Stimulated activated CD4-positive, alpha-beta T cell treated with anti-CD3 and anti-CD28 coated beads, Interleukin-15, amount 100 ng/mL, for 48 hours (primary cell): ENCODE measurements at places on chromosomes 11 and 22.

DNA sequence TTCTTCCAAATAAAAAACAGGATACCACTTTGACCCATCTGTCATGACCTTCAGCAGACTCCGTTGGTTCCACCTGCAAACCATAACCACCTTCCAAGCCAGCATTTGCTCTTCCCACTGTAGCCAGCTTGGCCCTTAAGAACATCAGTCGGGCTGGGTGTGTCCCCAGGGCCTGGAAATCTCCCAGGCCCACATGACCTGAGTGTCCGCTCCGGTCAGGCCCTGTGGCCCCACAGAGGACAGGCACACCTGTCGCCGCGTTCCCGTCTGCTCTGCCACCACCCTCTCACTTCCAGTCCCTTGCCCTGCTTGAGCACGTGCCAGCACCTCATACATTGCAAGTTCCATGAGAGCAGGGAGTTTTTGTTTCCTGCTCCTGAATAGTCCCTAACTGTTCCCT lies 65.7 kb upstream of the PITPNB start:
- no peak for DNase-seq

DNA sequence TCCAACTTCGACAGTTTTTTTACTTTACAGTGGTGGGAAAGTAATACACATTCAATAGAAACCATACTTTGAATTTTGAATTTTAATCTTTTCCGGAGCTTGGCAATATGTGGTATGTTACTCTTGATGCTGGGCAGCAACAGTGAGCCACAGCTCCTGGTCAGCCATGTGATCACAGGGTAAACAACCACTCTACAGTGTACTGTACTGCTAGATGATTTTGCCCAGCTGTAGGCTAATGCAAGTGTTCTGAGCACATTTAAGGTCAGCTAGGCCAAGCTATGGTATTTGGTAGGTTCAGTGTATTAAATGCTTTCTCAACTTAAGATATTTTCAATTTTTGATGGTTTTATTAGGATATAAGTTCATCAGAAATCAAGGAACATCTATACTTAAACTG lies 48.7 kb upstream of the GRIK4 start:
- DNase-seq = no peak

DNA sequence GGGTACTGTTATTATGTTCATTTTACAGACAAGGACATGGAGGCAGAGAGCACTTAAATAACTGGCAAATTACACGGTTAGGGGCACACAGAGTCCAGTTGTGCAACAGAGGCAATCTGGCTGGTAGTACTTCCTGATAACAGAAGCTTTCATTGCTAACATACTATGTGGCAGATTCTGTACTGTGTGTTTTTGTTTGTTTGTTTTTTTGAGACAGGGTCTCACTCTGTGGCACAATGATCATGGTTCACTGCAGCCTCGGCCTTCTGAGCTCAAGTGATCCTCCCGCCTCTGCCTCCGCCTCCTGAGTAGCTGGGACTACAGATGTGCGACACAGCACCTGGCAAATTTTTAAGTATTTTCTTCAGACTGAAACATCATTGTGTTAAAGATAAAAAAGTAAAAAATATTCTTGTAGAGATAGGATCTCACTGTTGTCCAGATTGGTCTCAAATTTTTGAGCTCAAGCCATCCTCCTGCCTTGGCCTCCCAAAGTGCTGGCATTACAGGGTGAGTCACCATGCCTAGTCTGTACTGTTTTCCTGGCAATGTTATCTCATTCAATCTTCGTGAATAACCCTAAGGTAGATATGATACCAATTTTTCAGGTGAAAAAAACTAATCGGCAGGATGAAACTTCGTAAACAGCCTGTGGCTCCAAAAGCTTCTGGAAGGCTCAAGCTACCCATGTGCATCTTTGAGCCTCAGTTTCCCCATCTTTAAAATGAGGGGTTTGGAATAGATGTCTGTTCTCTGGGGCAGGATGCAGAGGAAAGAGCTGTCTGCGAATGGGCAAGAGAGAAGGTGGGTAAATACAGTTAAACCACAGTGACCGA lies 921 bp upstream of the NUCB2 start:
- DNase-seq = no peak

DNA sequence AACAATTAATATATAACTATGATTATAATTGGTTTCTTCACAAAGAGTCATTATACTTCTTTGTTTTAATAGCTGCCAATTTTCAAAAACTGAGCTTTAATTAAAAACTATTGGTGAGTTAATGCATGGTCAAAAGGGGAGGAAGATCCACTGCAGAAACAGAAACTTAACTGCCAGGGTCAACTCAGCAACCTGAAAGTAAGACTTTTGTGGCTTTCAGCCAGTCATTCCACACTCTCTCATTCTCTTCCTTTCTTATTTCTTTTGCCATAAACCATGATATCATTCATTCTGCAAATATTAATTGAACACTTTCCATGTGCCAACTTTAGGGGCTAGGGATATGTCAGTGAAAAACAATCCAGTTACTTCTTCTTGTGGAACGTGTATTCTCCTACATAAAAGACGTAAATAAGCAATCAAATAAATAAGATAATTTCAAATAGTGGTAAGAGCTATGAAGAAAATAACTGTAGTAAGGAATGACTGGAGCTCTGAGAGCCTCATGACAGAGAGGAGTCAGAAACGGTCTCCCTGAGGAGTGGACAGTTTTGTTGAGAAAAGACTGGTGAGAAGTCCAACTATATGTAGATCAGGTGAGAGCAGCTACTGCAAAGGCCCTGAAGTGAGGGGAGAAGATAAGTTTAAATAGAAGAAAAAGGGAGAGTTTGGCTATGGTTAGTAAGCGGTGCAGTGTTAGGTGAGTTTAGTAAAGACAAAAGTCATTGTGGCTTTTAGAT lies 130.5 kb downstream of the GRIA4 start:
- DNase-seq = no peak

GRCh38 chr11:120115272-120116000 lies 22.5 kb downstream of the TRIM29 start:
- DNase-seq = no peak
